Putamen (tissue), 1 donor: ENCODE measurements at places on chromosomes 12 and 14.

DNA sequence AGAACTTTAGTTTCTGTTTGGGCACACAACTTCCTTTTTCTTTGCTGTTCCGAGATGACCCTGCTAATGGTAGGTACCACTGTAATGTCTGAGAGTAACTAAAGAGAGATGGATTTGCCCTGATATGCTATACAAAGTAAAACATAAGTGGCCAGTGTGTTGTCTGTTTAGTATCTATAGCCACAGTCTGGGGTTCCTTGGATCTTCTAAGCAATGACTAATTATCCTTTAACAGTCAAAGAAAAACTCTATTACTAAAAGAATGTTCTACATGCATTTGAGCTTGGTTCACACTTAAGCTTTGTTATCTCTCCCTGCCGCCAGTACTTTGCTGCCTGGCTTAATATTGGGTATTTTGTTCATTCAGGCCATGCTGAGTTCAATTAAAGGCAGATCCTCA, 1051.9 kb upstream of the FLRT2 start:
- no peak for DNase-seq

- DNase-seq = no peak
Observed at GRCh38 chr14:69682621-69683263, 71.3 kb downstream of the SUSD6 start.

GRCh38 chr12:69055280-69055679, 122.3 kb upstream of the CPM start:
- DNase-seq = no peak

- no peak for DNase-seq
Observed at GRCh38 chr12:53954694-53955035, at the start of gene HOXC12. HOXC12 (plus strand) TSS chr12:53954903; CDS start chr12:53954930, 27 bp downstream.

- DNase-seq = no peak
Observed at GRCh38 chr14:67251573-67252226, 10.5 kb downstream of the PALS1 start.

DNA sequence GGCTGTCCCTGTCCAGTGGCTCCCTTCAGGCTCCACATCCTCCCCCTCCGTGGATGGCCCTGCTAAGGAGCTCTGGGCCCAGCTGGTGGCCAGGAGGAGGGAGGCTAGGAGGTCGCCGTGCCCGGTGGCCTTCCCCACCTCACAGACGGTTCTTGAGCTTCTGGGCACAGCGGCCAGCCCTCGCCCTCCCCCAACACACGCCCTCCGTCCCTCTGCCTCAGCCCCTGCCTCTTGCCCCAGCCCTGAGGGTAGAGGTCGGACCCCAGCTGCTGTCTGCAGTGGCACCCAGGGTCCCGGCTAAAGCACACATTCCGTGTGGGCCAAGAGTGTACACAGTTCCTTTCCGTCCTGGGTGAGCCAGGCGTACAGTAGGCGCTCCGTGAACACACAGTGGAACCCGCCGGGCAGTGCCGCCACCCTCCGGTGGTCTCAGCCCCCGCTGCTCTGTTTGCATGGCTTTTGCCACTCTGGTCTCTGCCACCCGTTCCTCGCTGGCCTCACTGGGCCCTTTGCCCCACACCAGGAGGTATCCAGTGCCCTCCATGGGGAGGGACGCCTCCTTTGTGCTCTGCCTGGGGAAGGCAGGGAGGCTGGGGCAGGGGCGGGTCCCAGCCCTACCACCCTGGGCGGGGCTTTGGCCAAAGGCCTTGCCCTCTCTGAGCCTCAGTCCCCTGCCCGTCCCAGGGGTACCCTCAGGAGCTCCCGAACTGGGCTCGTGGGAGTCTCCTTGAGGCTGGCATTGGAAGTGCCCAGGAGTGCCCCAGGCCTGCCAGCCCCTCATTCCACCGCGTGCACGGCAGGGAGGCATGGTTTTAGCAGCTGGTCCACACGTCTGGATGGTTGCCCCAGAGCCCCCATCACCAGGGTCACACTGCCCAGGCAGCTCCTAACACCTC, 13.0 kb downstream of the TRMT61A start:
- no peak for DNase-seq
